ENCODE measurements at places on chromosomes 1 and 21.

DNA sequence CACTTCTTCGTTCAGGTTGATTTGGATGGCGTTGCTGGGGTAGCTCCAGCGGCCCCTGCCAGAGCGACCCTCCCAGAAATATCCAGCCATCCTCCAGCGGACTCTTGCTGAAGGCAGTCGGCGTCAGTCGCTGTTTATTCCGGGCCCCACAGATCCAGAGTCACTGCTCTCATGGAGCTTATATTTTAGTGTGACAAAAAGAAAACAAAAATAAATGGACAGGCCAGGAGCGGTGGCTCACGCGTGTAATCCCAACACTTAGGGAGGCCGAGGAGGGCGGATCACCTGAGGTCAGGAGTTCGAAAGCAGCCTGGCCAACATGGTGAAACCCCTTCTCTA lies 791 bp upstream of the CFAP298 start:
- DNase-seq: no peak

DNA sequence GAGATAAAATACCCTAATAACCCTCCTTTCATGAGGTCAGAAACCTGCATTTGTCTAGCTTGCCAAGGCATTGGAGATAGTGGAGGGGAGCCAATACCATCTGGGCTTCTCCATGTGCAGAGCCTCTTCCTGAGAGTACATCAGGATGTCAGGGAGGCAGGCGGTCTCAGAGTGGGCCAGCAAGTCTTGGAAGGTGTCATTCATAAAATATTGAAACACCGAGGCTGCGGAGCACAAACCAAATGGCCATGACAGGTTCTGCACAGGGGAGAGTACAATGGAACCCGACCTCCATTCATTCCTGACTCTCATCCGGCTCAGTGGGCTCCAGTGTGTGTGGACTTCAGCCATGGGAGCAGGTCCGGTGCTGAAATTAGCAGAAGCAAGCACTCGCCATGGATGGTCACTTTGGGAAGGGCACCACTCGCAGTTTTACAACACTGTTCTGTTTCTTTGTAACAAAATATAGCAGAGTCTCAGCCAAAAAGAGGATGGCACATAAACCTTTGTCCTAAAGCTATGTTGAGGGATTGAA lies 446.6 kb downstream of the SIPA1L2 start:
- no peak for DNase-seq

DNA sequence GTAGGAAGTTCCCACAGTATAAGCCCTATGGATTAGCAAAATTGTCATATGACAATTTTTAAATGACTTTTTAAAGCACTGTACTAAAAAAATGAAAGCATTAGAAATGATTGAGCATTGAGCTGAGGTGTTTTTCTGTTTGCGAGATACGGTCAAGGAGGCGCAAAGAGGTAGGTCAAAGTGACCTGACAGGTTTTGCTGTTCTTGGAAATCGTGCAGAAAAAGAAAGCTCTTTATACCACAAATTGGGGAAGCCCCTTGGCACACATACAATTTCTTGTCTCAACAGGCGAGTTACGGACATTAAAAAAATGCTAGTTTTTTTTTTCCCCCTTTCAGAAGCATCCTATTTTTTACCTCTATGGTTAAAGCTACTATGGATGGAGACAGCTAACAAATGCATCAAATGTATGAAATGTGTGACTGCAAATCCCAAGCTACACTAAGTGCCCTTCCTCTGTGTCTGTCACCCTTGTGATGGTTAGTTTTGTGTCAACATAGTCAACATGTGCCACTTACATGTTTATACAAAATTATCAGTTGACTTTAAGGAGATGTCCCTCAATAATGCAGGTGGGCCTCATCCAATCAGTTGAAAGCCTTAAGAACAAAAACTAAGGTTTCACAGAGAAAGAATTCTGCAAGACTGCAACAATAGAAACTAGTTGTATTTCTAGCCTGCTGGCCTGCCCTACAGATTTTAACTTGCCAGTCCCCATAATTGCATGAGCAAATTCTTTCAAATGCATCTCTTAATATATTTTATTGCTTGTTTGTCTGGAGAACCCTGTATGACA lies 29.3 kb downstream of the CRYZ start:
- DNase-seq: no peak

- peak; percentile 92 for DNase-seq
Measured at GRCh38 chr21:44391345-44392091, 38.1 kb downstream of the TRPM2 start.

GRCh38 chr1:100875228-100875627 lies 19.4 kb downstream of the EXTL2 start:
- no peak for DNase-seq

DNA sequence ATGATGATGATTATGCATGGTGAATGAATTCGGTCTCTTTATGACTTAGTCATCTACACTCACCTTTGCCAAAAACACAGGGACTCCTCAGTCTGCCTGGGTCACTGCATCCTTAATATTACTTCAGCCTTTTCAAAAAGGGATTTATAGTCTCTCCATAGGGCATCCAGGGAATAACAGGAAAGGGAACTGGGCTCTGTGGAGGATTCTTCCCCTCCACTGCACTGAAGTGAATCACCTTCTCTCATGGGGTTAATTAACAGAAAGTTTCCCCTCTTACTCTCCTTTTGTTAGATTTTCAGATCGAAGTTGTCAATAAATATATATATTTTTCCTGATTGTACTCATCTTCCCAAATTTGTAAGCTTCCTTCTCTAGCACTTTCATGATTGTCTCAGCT lies at the start of gene OR6K3:
Gene OR6K3, minus strand, starts transcription at position 101 of the 400 bp plus-strand sequence. CDS start 2,605 bp downstream, outside the sequence.
- DNase-seq: no peak

- peak; percentile 44 for DNase-seq
Measured at GRCh38 chr1:233224311-233224710, 71.2 kb downstream of the PCNX2 start.

DNA sequence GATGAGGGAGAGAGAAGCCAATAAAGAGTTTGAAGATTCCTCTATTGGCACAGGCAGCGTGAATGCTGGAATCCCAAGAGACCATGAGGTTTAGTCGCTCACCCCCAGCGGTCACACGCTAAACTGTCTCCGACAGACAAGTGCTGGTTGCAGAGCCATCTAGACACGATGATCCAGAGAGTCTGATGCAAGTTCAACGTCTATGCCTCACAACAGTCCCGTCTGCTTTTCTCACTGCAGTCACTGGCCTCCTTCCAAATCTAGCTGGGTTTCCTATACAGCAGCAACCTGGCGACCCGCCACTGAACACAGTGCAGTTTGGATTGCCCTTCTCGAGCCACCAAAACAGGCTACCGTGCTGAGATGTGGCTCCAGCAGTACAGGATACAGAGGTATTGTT lies 98.6 kb upstream of the KRTAP19-8 start:
- no peak for DNase-seq

GRCh38 chr21:38989745-38990423 lies 184.2 kb downstream of the ETS2 start:
- DNase-seq: no peak

DNA sequence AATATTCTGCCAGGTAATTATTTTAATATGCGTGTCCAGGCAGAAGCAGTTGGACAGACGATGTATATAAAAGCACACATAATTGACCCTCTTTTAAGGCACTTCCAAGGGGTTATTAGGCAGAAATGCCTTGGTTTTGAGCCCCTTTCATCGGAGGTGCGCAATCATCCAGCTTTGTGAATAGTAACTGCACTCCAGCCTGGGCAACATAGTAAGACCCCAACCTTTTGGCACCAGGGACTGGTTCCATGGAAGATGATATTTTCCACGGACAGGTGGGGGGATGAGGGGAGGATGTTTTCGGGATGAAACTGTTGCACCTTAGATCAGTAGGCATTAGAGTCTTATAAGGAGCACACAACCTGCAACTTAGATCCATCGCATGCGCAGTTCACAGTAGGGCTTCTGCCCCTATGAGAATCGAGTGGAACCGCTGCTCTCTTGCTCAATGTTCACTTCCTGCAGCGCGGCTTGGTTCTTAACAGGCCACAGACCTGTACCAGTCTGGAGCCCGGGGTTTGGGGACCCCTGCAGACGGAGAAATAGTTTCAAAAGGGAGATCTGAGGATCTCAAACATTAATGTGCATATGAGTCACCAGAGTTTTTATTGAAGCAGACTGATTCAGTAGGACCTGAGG lies 1.8 kb upstream of the MCOLN2 start:
- DNase-seq: no peak

DNA sequence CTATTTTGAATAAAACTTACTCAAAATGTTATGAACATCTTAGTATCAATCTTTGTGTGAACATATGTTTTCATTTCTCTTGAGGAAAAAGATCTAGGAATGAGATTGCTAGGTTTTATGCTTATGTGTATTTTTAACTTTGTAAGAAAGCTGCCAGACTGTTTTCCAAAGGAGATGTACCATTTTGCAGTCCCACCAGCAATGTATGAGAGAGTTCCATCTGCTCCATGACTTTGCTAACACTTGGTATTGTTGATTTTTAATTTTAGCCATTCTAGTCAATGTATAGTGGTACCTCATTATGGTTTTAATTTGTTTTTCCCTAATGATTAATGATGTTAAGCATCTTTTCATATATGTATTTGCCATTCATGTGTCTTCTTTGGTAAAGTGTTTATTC lies 132.5 kb downstream of the ZMYM4 start:
- no peak for DNase-seq

DNA sequence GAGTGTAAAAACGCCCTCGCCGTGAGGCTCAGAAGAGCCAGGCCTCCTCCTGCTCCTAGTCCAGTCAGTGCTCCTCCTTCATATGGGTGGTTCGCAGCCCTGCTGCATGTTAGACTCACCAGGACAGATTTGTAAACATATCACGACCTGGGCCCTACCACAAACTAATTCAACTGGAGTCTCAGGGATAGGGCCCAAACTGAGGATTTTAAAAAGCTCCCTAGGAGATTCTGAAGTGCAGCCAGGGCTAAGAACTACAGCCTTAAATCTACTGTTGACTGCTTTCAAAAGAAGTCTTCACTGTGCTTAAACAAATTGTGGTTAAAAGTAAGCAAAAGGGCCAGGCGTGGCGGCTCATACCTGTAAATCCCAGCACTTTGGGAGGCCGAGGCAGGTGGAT lies 57.0 kb downstream of the CAMTA1 start:
- DNase-seq: no peak

DNA sequence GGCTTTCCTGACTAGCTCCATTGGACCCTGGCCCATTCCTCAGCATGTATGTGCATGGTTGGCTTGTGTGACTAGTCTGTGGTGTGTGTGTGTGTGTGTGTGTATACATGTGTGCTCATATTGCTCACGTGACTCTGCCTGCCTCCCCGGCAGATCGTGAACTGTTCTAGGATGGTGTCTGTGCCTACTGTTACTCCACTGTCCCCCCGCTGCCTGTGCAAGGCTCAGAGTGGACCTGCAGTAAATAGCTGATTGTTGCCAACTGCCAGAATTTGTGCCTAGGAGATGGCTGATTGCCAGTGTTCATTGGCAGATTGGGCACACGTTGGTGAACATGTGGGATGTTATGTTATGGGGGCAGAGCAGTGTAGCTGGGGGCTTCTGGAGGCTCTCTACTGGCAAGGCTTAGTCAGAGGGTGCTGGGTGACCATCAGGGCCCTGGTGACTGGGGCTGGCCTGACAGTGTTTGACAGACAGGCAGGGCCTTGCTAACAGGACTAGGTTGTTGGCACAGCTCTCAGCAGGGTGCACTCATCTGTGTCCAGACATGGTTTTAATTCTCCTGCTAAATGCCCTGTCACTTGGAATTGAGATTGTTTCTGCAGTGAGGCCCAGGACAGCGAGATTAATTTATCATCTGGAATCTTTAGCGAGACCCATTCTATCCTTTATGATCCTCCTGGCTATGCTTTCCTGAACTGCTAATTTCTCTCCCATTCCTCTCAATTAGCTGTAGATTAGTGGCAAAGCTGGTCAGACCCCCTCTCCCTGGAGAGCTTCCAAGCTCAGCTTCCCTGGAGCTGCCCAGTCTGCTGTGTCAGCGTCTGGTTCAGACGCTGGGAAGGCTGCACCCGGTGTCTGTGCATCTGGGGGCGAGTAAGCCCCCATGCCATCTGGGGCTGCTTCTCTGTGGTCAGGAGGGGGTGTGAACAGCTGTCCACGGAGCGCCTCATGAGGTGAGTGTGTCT lies 20.8 kb downstream of the SLC6A17 start:
- DNase-seq: no peak

- DNase-seq: no peak
Measured at GRCh38 chr21:18289876-18290275, 45.2 kb downstream of the CHODL start.

- DNase-seq: no peak
Measured at GRCh38 chr1:77139389-77139788, 79.8 kb downstream of the PIGK start.

DNA sequence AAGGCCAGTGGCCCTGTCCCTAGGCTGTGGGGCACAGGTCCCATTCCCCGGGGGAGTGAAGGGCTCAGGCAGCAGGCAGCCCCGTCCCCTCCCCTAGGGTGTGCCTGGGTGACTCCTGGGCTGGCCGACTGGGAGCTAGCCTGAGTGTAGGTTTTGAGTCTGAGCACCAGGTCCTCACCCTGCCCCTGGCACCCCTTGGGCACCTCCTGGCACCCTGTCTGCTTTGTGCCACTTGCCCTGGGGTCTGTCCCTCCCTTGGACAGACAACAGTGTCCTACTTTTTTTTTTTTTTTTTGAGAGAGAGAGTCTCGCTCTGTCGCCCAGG lies 24.2 kb downstream of the RRP1 start:
- DNase-seq: no peak

DNA sequence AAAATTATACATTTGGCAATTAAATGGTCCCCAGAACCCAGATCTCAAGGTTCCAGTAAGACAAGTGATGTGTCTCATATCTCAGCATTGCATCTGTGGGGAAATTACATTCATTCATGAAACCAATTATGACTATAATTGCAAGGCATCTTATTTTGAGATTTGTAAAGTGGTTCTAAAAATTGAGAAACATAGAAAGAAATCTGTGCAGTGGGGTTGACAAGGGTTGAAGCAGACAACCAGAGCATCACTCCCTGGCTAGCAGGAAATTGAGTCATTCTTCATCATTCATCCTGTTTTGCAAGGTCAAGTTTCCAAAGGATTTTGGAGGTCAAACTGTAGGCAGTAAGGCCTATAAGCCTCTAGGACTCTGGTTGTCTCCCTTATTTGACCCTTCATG lies 25.1 kb upstream of the MROH9 start:
- DNase-seq: no peak

DNA sequence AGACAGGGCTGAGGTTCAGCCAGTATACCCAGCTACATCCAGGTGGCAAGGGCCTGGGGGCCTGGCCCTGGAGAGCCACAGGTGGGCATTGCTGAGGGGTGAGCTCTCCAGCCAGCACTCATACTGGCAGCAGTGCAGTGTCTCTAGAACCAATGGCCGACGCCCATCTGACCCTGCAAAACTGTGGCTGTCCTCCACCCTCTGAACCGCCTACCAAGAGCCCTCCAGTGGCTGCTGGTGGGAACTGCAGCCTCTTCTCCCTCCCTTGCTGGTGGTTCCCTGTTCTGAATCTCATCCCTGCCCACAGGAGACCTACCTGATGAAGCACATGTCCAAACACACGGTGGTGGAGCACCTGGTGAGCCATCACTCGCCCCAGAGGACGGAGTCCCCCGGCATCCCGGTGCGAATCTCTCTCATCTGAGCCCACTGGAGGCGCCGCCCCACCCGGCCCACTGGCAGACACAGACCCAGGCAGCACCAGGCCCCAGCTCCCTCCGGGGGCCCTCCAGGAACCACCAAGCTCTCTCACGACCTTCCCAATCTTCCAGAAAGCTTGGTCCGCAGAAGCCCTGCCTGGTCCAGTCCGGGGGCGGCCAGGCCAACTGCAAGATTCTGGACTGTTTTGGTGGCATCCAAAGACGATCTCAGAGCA lies 22.1 kb downstream of the A3GALT2 start:
- DNase-seq: peak; percentile 79

- no peak for DNase-seq
Measured at GRCh38 chr1:30761381-30762151, 4.0 kb upstream of the LAPTM5 start.

All from suppressor macrophage (primary cell).